NCI-H526 treated with DMSO at 0.1 percent for 48 hours (cell line): ENCODE measurements at places on chromosomes 16 and 17.

- DNase-seq, result no peak
Measured at GRCh38 chr16:9125658-9126505, 34.4 kb downstream of the HAPSTR1 start.

DNA sequence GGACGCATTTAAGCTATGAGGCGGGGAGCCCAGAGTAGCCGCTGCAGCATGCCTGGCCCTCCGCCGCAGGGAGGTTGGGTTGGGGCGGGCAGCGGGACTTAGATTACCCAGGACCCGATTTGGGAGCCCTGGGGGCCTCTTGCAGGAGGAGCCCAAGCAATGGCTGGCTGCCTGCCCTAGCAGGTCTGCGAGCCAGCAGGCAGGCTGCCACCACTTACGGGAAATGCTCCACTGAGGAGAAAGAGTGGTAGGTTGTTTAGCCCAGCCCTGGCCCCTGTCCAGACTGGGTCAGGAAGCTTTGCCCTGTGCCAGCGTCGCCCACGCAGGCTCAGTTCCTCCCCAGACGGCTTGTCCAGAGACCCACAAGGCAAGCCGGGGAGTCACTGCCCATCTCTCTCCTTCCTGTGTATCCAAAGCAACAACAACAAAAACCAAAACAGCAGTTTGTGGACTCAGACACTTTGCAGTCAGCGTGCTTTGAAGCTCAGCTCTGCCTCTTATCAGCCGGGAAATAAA, 10.3 kb upstream of the TVP23A start:
- DNase-seq, result no peak

DNA sequence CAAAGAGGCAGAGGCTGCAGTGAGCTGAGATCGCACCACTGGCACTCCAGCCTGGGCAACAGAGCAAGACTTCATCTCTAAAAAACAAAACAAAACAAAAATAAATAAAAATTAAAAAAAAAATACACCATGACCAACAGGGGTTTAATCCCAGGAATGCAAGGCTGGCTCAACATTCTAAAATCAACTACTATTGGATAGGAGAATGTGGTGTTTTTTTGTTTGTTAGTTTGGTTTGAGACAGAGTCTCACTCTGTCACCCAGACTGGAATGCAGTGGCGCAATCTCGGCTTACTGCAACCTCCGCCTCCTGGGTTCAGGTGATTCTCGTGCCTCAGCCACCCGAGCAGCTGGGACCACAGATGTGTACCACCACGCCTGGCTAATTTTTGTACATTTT, 19.9 kb downstream of the GFOD2 start:
- DNase-seq, result no peak

DNA sequence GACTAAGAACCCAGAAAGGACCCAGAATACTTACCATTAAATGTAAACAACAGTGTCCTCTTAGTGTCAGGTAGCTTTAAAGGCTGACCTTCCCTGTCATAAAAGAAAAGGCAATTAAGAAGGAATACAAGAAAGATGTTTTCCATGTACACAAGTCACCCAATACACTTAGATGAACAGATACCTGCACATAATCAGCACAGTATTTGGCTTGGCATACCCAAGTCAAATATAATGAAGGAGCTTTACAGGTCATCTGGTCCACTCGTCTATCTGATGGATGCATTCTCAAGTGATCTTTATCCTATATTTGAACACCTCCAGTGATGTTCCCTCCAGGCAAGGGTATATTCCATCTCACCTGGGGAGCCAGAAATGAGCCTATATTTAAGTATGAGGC, 11.1 kb upstream of the STRADA start:
- no peak for DNase-seq

DNA sequence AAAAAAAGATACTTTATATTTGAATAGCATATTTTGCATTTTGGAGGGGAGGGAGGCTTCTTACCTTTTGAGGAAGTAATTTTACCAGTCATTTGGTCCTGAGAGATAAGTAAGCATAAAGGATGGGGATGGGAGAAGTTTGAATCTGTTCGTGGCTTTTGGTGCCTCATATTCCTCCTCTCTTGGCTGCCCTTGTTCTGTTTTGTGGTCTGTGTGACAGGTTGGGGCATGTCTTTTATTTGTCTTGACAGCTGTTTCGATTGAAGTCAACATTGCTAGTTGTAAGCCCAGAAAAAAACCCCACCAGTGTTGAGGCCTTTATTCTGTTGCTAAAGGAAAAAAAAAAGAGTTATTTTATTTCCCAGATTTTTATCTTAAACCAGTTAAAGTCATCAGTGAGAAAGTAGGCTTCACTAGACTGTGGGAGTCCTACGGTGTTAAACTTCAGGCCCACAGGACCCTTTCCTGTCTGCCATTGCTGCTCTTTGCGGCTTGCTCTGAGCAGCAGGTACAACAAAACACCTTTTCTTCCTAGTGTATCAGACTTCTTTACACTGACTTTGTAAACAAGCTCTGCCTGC, 11.4 kb downstream of the SLC7A6 start:
- peak; percentile 37 for DNase-seq

DNA sequence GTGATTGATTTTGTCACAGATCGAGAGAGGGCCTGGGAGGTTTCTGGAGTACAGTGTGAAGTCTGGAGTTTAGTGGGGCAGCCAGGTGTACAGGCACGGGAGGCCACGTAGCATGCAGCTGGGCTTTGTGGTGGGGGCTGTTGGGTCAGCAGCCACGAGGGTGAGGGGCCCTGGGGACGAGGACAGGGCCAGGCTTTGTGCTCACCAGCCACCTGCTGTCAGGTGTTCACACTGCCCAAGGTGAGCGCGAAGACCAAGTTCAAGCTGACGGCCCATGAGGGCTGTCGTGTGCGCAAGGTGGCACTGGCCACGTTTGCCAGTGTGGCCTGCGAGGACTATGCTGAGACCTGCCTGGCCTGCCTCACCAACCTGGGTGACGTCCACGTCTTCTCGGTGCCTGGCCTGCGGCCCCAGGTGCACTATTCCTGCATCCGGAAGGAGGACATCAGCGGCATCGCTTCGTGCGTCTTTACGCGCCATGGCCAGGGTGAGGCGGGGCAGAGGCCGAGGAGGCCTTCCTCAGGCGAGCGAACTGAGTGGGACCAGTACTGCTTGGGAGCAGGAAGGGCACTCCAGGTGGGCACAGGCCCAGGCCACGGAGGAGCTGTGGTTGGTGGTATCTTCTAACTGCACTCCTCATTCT, 15.9 kb downstream of the LLGL1 start:
- no peak for DNase-seq

GRCh38 chr16:3762107-3762750, 44.9 kb upstream of the TRAP1 start:
- no peak for DNase-seq

DNA sequence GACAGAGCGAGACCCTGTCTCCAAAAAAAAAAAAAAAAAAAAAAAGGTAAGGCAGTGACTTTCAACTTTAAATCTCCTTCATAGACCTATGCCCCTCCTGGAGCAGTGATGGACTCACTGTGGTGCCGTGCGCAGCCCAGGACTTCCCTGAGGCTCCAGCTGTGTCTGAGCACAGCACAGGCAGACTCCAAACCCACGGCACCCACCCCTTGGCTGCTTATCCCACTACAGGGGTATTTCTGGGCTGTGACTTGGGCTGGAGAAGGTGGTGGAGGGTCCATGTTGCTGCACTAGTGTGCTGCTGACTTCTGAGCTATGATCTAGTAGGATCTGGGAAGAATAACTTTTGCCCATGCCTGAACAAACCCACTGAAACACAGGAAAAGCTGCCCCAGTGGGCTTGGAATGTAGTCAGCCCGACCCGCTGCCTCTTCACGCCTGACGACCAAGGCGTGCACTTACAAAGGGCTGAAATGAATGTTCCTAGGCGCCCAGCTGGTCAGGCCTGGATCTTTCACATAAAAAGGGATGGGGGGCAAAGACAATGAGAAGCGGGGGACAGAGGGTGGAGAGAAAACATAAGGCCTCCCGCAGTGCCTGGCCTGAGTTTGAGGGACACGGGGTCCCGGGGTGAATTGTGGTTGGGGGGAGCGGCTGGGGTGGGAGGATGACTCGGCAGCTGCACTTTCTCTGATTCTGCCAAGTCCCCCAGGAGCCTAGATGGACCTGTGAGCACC, 83.0 kb downstream of the IRF8 start:
- no peak for DNase-seq

- DNase-seq, result peak; percentile 57
Measured at GRCh38 chr17:77287432-77288068, 146.8 kb downstream of the SEC14L1 start.

DNA sequence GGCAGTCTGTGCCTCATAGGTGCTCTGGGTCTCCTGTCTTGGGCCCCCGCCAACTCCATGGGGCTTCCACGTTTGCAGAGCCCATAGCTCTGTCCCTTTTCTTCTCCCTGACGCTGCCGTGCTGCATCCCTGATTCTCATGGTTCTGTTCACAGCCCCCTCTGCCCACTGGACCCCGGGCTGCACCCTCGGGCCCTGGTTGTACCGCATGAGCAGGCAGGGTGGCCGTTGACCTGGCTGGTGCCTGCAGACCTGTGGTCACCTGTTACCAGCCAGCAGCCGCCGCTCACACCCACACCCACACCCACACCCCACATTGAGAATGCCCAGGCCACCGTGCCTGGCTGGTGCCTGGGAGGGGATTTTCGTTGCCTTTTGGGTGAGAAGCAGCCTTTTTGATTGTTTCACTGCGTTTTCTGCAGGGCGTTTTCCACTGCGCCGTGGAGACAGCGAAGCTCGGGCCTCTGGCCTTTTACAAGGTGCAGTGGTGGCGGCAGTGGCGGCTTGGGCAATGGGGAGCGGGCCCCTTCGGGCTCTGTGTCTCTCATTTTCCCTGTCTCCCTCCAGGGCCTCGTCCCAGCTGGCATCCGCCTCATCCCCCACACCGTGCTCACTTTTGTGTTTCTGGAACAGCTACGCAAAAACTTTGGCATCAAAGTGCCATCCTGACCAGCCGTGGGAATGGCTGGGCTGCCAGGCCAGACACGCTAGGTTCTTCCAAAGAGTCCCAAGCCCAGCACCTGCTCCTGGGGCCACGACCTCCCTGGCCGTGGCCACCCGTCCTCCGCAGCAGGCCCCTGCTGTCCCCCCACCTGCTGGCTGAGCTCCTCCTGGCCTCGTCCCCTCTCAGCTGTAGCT, 7.6 kb downstream of the SLC25A10 start:
- no peak for DNase-seq

- no peak for DNase-seq
Measured at GRCh38 chr17:79788989-79789942, 7.6 kb downstream of the CBX8 start.

- DNase-seq, result peak; percentile 37
Measured at GRCh38 chr17:1484676-1485422, 7.6 kb downstream of the MYO1C start.

GRCh38 chr17:54909766-54910165, 9.1 kb downstream of the TOM1L1 start:
- no peak for DNase-seq

- DNase-seq, result no peak
Measured at GRCh38 chr17:45137561-45138305, 2.2 kb downstream of the ACBD4 start.

DNA sequence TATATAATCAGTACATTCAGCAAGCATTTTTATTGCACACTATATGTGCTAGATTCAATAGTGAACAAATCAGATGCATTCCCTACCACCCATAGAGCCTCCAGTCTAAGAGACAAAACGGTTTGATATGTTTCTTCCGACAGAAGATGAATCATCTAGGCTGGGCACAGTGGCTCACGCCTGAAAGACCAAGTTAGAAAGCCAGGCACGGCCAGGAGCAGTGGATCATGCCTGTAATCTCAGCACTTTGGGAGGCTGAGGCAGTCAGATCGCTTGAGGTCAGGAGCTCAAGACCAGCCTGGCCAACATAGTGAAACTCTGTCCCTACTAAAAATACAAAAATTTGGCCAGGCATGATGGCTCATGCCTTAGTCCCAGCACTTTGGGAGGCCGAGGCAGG, 18.3 kb upstream of the COPRS start:
- no peak for DNase-seq

DNA sequence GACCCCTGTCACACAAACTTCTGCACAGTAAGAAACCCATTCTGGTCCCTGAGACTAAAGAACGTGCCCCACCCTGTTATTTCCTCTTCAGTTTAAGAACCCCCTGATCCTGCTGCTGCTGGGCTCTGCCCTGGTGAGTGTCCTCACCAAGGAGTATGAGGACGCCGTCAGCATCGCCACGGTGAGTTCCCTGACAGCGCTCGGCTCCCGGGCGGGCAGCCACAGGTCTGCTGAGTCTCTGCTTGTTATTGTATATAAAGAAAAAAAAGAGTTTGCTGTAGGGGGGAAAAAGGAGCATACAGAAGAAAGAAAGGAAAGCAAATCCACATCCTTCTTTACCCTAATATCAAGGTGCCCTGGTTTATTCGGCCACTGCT, 40.0 kb downstream of the ATP2C2 start:
- DNase-seq, result no peak

GRCh38 chr16:9713156-9713555, 469.1 kb downstream of the GRIN2A start:
- DNase-seq, result no peak

DNA sequence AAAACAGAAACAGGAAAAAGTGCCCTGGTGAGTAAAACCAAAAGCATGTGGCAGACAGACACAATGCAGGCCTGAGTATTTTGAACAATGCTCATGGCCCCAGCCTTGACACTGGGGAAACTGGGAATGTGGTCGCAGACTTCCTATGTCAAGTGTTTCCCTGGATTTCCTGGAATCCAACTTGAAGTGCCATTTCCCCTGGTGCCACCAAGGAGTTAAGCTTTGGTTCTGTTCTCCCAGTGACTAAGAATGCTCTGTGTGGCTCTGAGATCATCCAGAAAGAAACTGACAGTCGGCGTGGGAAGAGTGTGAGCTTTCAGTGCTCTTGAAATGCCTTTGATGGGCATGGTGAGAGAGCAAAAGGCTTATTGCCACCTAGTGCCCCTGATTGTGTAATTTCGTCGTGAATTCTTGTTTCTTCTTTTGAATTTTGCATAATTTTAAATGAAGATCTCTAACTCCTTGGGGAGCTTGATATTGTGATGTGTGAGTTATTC, 96.0 kb downstream of the YPEL2 start:
- DNase-seq, result no peak

GRCh38 chr17:35912339-35912912, 18.1 kb downstream of the RDM1 start:
- DNase-seq, result no peak

DNA sequence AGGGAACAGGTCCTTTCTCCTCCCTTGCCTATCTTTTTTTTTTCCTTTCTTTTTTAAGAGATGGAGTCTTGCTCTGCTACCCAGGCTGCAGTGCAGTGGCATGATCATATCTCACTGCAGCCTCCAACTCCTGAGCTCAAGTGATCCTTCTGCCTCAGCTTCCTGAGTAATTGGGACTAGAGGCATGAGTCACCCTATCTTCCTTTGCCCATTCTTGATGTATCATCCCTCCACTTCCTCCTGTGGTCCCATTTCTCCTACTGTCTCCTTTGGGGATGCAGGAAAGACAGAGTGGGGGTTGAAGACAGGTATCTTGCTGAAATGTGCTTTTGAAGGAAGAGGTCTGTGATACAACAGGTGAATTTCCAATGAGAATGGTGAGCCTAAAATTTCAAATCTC, 5.5 kb downstream of the MYO19 start:
- no peak for DNase-seq
